Left ventricle myocardium inferior (tissue), 1 donor: ENCODE measurements at places on chromosomes 12 and 14. TPM values are rescaled to one million over a fixed set of nuclear protein-coding genes. Genes with fewer than 3 reads are reported as not detected.

GRCh38 chr12:114500775-114501473, 95.0 kb upstream of the TBX5 start:
- DNase-seq: no peak

The AMHR2 gene
- total RNA-seq: 0.36 TPM

- DNase-seq: no peak
Observed at GRCh38 chr12:29545102-29545467, 47.6 kb upstream of the OVCH1 start.

- DNase-seq: no peak
Observed at GRCh38 chr14:68848253-68848652, 55.4 kb upstream of the ZFP36L1 start.

DNA sequence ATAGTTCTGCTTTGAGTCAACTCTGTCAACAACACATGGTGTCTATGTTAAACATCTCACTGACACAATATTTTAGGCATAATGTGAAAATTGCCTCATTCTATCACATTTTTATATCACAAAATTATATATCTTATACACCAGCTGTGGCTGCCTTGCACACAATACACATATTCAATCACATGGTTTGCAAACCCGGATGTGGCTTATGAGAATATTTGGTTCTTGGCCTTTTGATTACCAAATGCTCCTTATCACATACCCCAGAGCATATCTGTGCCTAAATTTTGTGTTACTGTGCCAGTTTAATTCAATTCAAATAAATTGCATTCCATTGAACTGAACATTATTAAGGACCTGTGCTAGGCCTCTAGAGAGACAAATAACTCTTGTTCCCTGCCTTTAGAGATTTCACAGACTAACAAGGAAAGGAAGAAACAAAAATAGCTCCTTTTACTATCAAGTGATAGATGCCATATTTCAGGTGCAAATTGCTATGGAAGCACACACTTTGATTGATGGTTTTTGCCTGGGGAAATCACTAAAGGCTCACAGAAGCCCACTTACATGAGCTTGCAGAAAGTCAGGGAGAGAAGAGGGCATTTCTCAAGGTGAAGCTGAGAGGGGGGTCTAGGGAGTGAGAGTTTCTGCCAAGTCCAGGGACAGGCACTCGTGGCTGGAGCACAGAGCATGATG, 63.4 kb downstream of the PPP1R36 start:
- no peak for DNase-seq

DNA sequence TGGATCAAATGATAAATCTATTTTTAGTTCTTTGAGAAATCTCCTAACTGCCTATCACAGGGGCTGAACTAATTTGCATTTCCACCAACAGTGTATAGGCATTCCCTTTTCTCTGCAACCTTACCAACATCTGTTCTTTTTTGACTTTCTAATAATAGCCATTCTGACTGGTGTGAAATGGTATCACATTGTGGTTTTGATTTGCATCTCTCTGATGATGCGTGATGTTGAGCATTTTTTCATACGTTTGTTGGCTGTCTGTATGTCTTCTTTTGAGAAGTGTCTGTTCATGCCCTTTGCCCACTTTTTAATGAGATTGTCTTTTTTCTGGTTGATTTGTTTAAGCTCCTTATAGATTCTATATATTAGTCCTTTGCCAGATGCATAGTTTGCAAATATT, 67.1 kb downstream of the IFNG-AS1 start:
- DNase-seq: no peak

- no peak for DNase-seq
Observed at GRCh38 chr14:23130871-23131270, 11.8 kb upstream of the CEBPE start.

The OTX2 gene
- not detected for total RNA-seq

GRCh38 chr14:23172574-23172973, 10.9 kb downstream of the SLC7A8 start:
- DNase-seq: no peak

DNA sequence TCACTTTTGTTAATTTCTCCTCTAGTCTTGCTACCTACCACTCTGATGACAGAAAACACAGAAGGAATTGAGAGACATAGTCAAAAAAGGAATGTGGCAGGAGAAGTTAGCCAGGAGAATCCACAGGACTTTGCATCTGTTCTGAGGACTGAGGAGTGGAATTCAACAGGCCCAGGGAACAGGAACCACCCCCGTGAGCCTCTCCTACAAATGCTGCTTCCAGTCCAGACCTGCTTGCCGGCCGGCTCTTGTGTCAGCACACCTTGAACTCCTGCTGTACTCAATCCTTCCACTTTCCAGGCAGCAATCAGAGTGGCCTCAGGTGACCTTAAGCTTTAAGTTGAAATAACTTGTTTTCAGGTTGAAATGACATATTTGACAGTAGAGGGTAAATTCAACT, 903.1 kb downstream of the BCL11B start:
- no peak for DNase-seq
